ENCODE measurements at places on chromosomes 4 and X.

- DNase-seq = peak; percentile 18
These were observed 509.6 kb upstream of the DIPK2B start for GRCh38 chrX:45710081-45710801.

- no peak for DNase-seq
These were observed 5.1 kb upstream of the ARL13A start for GRCh38 chrX:100964362-100964761.

- DNase-seq = no peak
These were observed 38.2 kb downstream of the TSPAN5 start for GRCh38 chr4:98620087-98620784.

GRCh38 chrX:107521877-107522586 is 72.6 kb downstream of the FRMPD3 start:
- no peak for DNase-seq

- no peak for DNase-seq
These were observed 14.4 kb upstream of the SOD3 start for GRCh38 chr4:24780936-24781495.

DNA sequence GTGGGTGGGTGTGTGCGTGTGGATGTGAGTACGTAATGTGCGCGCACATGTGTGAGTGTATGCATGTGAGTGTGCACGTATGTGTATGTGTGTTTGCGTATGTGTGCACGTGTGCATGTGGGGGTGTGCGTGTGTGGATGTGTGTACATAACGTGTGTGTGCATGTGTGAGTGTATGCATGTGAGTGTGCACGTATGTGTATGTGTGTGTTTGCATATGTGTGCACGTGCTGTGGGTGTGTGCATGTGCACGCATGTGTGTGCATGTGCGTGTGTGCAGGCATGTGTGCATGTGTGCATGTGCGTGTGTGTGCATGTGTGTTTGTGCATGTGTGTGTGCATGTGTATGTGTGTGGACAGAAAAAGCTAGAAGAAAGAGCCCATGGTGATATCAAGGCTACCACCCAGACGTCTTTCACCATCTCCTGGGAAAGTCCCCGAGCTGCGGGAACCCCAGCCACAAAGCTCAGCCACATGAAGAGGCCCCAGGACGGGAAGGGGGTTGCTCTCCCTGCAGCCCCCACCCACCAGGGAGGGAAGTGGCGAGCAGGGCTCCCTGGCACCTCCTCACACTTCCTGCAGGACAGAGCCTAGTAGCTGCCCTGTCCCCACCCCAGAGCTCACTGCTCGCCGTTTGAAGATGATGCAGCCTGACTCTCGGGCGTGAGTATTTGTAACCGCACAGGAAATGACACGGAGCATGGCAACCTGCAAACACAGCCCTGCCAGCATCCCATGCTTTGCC is 108.3 kb downstream of the DCTD start:
- no peak for DNase-seq

DNA sequence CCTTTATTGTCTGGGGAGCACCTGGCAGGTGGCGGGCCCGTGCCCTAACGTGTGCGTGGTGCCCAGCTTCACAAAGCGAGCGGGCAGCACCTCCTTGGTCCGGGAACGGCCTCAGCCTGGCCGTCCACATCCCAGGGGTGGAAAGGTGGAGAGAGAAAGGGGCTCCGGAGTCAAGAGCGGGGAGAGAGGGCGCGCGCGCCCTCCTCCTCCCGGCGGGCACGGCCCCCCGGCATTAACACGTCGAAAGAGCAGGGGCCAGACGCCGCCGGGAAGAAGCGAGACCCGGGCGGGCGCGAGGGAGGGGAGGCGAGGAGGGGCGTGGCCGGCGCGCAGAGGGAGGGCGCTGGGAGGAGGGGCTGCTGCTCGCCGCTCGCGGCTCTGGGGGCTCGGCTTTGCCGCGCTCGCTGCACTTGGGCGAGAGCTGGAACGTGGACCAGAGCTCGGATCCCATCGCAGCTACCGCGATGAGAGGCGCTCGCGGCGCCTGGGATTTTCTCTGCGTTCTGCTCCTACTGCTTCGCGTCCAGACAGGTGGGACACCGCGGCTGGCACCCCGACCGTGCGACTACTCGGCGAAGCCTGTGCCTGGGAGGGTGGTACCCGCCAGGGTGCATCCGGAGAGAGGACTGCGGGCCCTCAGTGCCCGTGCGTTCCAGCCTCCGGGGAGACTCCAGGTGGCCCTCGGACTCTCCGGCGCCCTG is at the start of gene KIT:
KIT (plus strand) TSS at position 407 of the 701 bp plus-strand sequence; CDS start at position 465, 58 bp downstream.
- DNase-seq = no peak

DNA sequence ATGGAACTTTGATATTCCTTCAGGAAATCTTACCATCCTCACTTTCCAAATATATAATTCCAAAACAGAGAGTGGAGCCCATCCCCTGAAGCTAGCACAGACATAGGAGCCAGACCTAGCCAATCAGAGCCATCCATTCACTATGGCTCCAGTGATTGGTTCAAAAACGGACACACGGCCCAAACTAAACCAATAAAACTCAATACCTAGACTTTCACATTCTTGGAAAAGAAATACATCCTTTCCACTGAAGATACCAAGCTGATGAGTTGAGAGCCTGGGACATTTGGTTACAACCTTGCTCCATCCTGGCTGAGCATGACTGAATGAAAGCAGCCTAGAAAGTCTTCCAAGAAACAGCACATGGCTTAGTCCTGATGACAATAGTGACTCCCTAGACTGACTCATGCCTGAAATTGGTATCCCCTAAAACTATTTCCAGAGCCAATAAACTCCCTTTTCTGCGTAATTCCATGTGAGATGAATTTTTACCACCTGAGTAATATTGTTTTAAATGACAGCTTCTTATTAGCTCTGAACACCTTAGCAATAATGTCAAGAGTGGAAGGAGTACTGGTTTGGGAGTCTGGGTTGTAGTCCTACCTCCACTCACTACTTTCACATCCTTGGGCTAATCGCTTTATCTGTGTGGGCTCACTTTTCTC is 189.6 kb upstream of the LNX1 start:
- no peak for DNase-seq

DNA sequence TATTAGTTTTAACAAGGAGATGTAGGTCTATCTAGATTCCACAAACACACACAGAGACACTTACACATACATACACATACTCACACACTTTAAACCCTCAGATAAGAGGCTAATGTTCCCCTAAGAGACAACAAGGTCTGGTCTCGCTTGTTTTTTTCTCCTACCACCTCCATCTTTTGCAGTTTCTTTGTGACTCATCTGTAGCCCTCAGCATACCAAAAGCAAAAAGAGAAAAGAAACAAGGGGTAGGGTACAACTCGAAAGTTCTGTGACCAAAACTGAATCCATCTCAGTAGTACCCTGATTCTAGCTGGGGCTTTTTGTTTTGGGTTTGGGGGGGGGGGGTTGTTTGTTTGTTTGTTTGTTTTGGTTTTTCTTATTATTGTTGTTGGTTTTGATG is 12.2 kb upstream of the EXOSC9 start:
- DNase-seq = no peak

DNA sequence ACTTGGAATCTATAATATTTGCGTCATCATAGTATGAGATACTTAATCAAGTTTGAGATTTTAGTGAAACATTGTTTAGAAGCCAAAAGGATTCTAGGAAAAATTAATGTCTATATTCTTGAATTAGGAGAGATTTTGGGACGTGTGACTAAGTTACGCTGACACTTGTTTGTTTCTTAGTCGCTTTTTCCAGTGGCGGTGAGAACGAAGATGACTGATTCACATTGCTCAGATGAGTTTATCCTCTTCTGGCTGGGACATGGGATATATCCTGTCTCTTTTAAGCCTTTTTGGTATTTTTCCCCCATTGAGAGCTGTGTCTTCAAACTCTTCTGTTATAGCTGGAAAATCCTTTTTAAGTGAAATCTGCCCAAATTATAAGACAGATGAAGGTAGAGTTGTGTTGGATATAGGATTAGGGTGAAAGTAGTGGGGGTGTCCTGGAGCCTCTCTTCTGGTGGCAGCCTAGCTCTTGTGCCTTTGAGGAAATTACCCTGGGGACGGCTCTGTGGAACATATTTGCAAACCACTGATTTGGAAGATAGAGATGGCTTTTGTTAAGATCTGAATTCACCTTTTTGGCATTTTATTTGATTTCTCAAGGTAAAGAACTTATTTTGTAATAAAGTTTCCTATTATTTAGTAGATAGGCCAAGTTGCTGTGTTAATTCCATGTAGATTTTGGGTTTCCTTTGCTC is 49.7 kb downstream of the HTT start:
- DNase-seq = no peak

GRCh38 chr4:25089051-25089763 is 58.5 kb upstream of the LGI2 start:
- DNase-seq = no peak

DNA sequence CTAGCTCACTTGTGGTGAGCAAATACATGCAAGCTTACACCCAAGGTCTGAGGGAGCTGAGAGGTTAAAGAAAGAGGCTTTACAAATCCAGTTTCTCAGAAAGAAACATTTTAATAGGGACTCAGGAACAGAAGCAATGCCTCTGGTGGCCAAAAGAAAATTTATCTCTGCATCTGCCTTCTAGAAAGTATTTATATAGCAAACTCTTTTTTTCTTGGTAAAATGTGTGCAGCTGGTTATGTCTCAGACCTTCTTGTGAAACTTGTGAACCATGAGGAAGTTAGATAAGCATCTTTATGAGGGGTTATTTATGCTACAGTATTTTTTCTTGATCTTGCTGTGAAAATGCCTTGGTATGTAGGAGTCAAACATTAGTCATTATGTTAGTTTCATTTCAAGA is 48.5 kb upstream of the CYSLTR1 start:
- DNase-seq = no peak

- DNase-seq = no peak
These were observed 5.5 kb downstream of the MID2 start for GRCh38 chrX:107831071-107831730.

DNA sequence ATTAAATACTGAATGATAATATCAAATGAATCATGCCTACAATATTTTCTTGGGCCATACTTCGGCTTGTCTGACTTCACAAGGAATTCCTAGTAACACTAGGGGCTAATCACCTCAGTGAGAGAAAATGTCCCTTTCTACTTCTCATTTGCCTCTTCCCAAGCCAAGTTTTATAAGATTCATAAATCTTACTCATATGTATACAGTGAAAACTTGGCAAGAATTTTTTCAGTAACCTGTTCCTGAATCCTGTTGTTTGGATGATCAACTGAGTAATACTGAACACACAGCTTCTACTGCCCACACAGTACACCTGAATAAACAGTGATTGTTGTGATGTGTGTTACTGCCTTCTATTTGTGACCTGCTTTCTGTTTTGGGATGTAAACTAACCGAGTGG is 16.5 kb downstream of the TMPRSS11E start:
- no peak for DNase-seq

DNA sequence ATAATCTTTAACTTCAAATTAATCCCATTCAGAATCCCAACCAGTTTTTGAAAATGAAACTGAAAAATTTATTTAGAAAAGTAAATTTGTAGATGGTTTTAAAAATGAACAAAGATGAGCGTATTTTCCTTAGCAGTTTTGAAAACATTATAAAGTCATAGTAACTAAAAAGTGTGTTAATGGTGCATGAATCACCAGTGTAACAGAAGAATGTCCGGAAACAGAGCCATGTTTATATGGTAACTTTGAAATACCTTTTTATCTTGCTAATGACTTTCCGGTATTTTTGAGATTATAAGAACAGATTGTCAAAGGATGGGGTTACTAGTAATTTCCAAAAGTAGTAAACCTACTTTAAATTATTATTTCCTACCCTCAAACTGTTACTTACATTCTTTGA is 145.9 kb downstream of the IRS4 start:
- no peak for DNase-seq

- no peak for DNase-seq
These were observed 294.1 kb downstream of the STIM2 start for GRCh38 chr4:27154706-27155105.

DNA sequence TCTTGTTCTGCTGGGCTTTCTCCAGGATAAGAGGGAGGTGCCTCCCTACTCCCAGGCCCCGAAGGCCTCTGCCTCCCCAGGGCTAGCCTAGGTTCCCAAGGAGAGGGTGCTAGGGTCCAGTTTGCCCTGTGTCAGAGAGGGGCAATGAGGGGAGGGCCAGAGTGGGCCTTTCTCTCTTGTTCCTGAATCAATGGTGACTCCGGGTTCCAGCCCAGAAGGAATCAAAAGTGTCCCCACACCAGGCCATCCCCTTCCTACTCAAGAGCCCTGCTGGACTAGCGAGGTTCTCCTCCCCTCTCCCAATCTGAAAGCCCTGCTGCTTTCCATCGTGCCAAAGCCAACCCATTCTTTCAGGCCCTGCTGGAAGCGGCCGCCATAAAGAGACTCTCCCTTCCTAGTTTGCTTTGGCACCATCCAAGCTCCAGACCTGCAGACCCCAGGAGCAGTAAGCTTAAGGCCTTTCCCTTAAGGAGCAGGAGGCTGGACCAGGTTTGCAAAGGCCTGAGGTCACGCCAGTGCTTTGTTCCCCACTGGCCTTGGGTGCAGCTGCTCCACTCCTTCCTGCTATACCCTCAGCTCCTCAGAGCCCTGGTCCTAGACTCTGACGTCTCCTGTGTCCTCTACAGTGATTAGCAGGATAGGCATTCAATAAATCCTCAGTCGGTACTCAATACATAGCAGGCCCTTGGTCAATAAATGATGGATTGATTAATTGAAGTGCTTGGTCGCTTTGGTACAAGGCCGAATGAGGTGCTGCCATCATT is 10.6 kb downstream of the TSC22D3 start:
- no peak for DNase-seq

DNA sequence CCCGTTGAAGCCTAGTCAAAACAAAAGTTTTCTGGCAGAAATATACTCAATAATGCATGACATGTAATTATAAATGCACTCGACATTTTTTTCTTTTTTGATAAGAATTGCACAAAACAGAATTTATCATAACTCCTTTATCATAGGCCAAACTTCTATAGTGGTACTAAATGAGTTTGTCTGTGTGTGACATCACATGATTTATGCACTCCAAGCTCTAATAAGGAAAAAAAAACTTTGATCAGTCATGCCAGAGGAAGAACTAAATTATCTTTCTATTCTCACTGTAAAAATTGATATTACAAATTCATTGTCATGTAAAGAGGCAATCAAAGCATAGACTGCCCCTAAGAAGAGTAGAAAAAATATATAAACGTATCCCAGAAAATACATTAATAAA is 112.4 kb upstream of the NOCT start:
- no peak for DNase-seq

DNA sequence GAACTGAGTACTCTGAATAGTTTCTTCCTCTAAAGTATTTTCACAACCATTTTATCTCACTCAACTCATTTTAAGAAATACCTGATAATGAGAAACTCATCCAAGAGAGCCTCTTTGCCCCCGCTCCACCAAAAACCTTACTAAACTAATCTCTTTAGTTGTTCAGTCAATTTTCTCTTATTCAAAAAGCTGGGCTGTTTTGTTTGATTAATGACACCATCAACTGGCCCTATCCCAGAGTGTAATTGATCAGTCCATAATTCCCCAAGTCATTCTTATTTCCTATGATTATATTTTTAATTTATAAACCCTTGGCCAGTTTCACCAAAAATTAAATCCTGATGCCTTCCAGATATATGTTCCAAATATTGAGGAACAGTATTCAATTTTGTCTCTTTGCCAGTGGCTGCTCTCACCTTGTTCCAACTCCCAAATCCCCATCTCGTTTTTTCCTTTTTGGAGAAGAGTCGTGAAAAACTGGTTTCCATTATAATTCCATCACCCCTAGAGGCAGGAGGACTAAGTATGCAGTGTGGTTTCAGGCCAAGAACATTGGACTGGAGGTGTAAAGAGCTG is 10.4 kb downstream of the LIMCH1 start:
- no peak for DNase-seq

- no peak for DNase-seq
These were observed 32.4 kb downstream of the ATP8A1 start for GRCh38 chr4:42624551-42624950.
